Lower lobe of right lung (tissue), 2 donors: ENCODE measurements at places on chromosomes 1 and 21.

- DNase-seq: no peak
Observed at GRCh38 chr1:33343539-33343938, 22.6 kb upstream of the A3GALT2 start.

DNA sequence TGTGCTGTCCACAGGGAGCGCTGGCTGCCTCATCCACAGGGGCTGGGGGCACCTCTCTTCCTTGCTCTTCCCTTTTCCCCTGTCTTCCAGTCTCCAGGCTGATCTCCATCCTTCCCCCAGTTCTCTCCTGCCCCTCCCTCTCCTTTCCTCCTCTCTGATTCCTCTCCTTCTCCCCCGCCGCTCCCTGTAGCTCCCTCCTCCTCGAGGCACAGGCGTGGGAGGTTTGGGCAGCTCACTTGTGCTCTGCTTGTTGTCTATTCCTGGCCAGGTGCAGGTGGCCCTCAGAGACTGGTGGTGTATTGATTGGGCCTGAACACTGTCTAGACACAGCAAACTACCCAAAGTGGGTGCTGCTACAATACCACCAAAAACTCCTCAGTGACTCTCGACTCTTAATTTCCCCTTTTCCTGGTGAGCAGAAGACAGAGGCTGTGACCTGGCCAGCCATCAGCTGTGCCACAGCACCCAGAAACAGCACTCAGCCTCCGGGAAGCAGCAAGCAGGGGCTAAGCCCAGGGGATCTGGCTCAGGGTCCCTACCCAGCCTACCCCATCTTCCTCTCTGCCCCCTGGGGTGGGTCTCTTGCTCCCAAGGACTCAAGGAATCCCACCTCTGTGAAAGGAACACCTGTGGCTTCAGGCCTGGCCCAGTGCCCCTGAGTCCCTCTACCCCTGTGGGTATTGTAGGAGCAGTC is 93.3 kb downstream of the DDX20 start:
- DNase-seq: no peak

DNA sequence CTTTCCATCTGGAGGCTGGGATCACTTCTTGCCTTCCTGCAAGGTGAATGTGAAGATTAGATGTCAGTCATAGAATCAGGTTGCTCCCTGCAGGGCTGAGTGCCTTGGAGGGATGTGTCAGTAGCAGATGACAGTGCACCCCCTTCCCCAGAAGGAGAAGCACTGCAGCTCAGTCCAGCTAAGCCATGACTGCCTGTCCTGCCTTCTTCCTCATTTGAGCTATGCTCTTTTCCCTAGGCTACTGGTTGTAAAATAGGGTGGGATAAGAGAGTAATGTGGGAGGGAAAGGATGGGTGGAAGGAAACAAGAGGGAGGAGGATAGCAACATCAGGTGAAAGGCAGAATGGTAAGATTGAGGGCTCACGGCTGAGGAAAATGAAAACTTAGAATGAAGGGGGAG is 11.1 kb upstream of the FABP3 start:
- no peak for DNase-seq

DNA sequence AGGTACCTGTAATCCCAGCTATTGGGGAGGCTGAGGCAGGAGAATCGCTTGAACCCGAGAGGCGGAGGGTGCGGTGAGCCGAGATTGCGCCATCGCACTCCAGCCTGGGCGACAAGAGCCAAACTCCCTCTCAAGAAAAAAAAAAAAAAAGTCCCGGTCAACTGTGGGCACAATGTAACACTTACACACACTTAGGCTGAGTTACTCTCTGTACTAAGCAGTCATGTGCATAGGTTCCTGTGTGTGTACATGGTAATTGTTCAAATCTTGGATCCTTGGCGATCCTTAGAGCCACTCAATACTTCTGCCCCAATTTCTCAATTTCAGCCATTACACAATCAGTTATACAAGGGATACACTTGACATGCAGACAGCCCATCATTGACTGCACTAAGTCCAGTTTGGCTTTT is 11.6 kb downstream of the SDCCAG8 start:
- peak; percentile 79 for DNase-seq

DNA sequence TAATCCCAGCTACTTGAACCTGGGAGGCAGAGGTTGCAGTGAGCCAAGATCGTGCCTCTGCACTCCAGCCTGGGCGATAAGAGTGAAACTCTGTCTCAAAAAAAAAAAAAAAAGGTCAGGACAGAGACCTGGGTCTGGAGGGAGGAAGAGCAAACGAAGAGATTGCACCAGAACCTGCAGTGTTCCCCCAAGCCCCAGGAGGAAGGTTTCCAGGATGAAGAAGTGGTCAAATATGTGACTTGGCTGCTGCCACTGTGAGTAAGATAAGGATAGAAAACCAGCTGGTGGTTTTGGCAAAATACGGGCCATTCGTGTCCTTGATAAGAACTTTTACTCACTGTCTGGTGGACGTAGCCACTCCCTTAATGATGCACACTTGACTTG is 42.2 kb downstream of the CLDN14 start:
- DNase-seq: no peak
